ENCODE measurements at places on chromosomes 6 and 20. TPM values are rescaled to one million over a fixed set of nuclear protein-coding genes. Genes with fewer than 3 reads are reported as not detected.

DNA sequence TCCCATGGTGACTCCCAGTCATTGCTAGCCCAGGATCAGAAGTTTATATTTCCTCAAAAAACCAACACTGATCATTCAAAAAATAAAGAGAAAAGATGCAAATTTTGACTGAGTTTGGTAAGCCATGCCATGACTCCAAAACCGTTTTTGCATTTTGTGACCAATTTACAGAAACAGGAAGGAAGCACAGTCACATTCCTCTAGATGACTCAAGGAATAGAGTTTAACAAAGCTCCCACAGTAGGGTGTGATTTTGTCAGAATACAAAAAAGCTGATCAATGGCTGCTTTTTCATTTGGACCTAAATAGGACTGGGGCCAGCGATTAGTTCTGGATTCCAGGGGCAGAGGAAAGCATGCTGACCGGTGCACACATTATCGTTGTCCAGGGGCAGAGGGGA is 179.4 kb upstream of the AFDN start:
- DNase-seq: no peak

DNA sequence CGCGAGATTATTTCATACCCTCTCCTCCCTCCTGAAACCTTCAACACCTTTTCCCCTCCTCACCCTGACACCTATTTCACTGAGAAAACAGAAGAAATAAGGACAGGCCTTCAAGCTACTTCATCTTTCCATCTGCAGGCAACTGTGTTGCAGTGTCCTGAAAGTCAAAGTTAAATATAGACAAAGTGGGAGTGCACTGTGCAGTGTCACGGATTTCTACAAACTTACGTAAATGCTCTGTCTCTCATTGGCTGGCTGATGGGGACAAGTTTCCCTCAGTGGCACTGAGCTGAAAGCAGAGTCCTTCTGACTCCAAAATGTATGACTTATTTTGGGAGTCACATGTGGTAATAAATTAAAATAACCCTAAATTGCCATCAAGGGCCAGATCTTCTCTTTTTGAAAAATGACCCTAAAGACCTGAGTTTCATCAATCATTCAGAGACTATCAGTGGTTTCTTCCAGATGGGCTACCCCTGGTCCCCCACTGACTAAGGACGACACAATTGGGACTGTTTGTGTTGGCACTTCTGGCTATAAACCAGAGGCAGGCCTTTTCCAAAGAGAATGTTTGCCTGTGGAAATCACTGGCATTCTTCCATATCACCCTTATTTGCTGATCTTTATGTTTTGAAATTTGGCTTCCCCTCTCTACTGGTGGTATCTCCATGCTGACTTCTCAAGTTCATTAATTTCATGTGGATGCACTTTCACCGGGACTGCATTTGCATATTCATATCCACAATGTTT is 21.6 kb downstream of the ALDH8A1 start:
- no peak for DNase-seq

DNA sequence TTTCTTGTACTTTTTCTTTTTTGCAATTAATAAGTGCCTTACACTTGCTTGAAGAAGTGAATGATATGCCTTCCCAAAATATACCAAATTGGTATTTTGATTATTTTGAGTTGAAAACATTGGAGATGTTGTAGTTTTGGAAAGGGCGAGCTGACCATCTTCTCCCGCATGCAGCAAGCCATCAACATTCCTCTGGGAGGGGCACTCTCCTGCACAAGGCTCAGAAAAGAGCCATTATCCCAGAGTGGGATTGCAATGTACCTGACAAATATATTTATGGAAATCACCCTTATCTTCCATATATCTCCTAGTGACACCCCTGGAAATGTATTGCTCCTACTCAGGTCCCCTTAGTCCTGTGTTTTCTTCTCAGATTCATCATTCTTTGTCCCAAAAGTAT is 22.8 kb upstream of the PNRC1 start:
- no peak for DNase-seq

DNA sequence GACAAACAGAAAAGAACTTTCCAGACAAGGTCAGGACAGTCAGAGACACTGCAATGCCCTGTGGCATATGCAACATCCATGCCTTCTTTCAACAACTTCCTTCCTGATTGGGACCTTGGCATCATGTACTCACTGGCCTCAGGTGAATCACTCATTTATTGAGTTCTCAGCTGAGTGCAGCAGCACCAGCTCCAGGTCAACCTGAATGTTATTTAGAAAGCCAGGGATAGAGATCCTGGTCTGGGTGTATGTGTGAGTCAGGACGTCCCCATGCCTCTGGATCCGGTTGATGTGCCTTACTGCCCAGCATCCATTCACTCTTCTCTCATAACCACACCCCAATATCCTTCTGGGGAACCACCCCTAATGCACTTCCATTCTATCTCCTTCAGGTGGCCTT is 54.4 kb downstream of the SNRNP48 start:
- no peak for DNase-seq

DNA sequence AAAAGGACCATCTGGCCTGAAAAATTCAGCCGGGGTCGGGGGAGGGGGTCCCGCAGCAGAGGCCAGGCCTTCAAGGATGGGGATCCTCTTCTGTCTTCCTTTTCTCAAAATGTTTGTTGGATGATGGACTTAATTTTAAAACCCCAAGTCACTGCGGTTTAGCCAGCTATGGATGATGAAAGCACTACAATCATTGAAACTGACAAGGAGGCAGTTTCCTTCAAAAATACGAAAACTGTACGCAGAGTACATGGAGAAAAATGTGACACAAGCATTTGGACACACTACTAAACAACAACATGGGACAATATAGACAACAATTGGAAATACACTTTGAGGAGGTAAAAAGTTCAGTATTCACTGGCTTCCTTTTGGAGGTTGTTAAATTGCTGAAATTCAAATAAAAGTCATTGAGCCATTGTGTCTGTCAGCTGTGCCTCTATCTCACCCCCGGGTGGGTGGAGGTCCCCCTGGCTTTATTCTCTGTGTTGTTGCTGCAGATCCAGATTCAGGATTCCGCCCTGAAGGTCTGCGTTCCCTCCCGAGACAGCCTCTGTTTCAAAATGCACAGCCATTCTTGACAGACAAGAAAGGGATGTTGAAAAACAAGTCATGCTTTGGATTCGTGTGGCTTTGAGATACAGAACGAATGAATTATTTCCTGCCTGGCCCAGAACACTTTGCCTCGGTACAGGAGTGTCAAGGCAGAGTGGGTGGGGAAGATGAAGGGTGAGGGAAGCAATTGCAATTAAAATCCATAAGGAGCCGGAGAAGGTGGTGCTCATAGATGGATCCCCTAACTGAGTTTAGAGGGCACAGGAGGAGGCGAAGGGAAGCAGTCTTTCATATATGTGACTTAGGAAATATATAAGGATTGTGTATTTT is 118.2 kb downstream of the TTLL2 start:
- DNase-seq: no peak

DNA sequence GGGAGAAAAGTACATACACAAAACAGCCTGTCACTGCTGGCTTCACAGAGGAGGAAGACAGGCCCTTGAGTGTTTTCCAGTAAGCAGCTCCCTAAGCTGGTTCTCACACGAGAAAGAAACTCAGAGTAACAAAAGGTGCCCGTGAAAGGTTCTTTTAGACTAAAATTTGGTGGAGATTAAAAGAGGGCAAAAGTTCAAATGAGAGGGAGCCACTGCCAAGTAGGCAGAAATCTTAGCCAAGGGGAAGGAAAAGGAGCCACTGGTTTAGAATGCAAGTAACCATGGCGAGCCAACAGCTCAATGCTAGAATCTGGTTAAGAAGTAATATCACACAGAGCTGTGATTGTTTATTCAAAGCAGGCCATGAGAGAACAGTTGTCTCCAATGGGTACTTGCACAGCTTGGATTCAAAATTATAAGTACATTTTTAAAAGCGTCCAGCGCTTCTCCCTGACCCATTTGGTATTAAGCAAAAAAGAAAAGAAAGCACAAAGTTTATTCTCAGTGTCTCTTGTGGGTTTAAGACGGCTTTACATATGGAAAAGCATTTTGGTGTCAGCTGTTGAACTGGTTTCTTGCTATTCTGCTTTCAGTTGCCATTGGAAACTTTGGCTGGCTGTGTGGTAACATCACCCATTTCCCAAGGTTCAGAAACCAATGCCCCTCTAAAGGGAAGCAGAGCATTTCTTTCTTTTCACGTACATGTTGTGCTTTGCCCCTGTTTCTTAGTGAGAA is 648.5 kb downstream of the RNF144B start:
- DNase-seq: no peak

- DNase-seq: peak; percentile 39
Observed at GRCh38 chr20:21615617-21616080, 89.8 kb upstream of the PAX1 start.

GRCh38 chr6:70398783-70399728 is 14.3 kb upstream of the FAM135A start:
- no peak for DNase-seq

DNA sequence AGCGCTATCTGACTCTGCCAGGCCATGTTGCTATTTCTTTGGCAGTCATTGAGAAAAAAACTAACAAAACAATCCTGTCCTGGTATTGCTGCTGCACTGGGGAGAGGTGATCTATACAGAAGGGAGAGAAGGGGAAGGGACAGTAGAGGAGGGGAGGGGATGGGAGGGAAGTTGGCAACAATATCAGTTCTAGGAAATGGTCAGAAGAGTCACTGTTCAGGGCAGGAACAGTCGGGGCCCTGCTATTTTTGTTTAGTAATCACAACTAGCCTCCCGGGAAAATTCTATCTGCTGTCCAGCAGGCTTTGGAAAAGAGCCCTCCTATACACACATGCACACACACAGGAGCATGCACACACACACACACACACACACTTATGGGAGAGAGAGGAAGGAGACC is 142.3 kb upstream of the CARMIL1 start:
- DNase-seq: no peak

- DNase-seq: no peak
Observed at GRCh38 chr6:71043902-71044301, 87.0 kb upstream of the B3GAT2 start.

GRCh38 chr6:31785475-31785874 is 8.3 kb upstream of the VWA7 start:
- DNase-seq: no peak

GRCh38 chr6:79184086-79184485 is 50.4 kb downstream of the HMGN3 start:
- DNase-seq: no peak

GRCh38 chr6:136502786-136503185 is 47.4 kb downstream of the MAP7 start:
- no peak for DNase-seq

DNA sequence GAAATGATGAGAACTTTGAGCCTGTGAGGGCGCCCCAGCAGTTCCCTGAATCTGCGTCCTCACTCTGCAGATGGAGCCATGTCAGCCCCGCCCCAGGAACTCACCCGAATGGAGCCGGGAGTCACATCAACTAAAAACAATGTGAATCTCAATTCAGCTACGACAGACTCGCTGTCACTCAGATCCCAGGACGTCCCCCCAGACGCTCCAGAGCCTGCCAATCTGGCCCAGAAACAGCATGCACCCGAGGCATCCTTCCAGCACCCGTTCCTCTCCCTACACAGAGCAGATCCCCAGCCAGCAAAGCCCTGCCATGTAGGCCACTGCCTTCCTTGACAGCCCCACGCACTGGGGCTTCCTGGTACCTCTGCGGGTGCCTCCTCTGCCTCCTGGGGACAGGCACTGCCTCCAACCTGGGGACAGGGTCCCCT is 248.0 kb downstream of the TTLL2 start:
- no peak for DNase-seq

DNA sequence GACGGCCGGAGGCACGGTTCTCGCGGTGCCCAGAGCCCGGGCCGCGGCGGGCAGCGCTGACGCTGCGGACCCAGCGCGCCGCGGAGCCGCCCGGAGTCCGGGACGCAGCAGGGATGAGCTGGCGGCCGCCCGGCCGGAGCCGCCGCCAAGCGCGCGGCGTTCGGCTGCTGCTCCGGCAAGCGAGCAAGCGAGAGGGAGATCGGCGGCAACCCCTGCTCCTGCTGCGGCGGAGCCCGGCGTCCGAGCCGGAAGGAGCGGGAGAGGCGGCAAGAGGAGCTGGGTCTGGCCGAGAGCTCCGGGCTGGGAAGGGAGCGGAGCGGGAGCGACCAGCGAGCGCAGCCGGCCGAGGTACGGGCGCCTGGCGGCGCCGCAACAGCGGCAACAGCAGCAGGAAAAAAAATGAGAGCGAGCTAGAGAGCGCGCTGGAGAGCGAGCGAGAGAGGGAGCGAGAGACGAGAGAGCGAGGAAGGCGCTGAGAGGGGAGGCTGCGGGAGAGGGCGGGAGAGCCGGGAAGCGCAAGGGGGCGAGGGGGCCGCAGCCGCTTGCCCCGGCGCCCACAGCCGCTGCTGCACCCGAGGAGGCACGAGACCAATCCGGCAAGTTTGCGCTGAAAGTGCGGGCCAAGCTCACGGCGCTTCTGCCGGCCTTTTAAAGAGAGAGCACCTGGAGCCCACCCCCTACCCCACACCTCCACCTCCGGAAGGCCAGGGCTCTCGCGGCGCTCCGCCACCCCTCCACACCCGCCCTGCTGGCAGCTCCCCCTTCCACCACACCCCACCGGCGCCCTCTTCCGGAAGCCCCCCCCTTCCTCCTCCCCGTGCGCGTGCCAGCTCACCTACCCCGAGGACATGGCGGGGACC is 496 bp downstream of the GRM4 start:
- DNase-seq: no peak

- no peak for DNase-seq
Observed at GRCh38 chr6:106051226-106051625, 34.9 kb upstream of the PRDM1 start.

DNA sequence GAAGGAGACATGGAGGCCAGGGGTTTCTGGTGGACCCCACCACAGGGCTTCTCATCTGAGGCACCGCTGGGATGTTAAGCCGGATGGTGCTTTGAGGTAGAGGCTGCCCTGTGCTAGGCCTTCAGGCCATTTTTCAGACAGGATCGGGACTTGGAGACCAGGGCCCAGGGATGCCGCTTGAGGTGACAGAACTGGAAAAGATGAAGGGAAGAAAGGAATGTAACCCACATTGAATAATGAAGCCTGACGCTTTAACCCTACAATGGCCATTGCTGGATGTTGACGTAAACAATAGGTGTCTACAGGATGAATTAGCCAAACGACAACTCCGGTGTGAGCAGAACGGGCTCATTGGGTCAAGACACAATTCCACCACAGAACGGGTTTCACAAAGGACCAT is 62.5 kb downstream of the CEBPB start:
- no peak for DNase-seq

- no peak for DNase-seq
Observed at GRCh38 chr6:73665686-73666319, 12.0 kb upstream of the SLC17A5 start.

- DNase-seq: no peak
Observed at GRCh38 chr6:17334265-17334664, 53.1 kb downstream of the RBM24 start.

- DNase-seq: no peak
Observed at GRCh38 chr20:64236137-64237088, 19.1 kb upstream of the PCMTD2 start.

GRCh38 chr6:91094806-91095475 is 508.1 kb upstream of the MAP3K7 start:
- no peak for DNase-seq

FAM229B gene
- 58.9 TPM for polyA plus RNA-seq

CYP39A1 gene
- 10.2 TPM for polyA plus RNA-seq

EPHA7 gene
- 52.9 TPM for polyA plus RNA-seq

NFATC2 gene
- polyA plus RNA-seq: 1.7 TPM

TRAPPC3L gene
- 0.73 TPM for polyA plus RNA-seq

Data from right renal pelvis (tissue), 4 donors.